ENCODE measurements at places on chromosomes 6 and 20. TPM values are rescaled to one million over a fixed set of nuclear protein-coding genes. Genes with fewer than 3 reads are reported as not detected.

- DNase-seq: no peak
Measured at GRCh38 chr6:168468045-168468444, 27.1 kb downstream of the SMOC2 start.

DNA sequence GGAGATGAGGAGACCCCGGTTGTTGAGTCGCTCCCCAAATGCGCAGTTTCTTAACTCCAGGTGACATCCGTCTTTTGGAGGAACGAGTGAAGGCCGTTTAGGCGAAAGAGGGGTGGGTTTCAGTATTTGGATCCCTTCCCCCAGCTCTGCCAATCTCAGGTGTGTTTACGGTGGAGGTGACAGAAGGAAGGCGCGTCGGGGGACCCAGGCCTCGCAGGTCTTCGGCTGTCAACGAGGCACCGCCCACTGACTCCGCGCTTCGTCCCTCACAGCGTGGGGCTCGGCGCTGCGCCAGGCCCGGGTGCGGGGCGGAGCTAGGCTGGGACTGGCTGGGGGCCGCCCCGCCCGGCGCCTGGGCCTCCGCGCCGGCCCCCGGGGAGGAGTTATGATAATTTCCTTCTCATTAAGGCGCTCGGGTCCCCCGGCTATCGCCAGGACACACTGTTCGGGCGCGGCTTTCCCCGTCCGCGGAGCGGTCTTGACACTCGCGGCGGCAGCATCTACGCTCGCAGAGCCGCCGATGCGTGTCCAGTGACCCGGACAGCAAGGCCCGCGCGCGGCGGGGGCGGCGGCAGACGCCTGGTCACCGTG, at the start of gene TFAP2C:
TSS of gene TFAP2C (plus strand) at position 434 of the 591 bp plus-strand sequence. CDS start 239 bp downstream, outside the sequence.
- peak; percentile 63 for DNase-seq

GRCh38 chr20:48738094-48738398, 89.8 kb downstream of the PREX1 start:
- no peak for DNase-seq

DNA sequence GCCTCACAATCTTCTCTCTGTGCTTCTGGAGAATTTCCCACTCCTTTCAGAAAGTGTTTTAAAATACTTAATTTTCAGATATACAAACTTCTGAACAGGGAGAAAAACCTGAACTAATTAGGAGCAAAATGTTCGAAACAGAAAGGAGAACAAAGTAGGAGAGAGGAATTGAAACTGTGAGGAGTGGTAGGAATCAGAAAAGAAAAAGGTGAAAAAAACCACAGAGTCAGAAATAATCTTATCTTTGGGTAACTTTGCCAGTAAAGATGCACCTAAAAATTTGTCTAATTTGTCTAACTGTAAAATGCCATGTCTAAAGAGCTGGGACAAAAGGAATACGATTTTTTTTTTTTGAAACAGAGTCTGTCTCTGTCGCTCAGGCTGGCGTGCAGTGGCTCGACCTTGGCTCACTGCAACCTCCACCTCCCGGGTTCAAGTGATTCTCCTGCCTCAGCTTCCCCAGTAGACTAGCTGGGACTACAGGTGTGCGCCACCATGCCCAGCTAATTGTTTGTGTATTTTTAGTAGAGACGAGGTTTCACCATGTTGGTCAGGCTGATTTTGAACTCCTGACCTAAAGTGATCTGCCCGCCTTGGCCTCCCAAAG, 4.7 kb upstream of the RIPOR2 start:
- DNase-seq: no peak

- DNase-seq: no peak
Measured at GRCh38 chr20:43903953-43904826, 10.5 kb upstream of the TOX2 start.

- no peak for DNase-seq
Measured at GRCh38 chr6:5525209-5525608, 263.9 kb downstream of the FARS2 start.

- DNase-seq: no peak
Measured at GRCh38 chr6:81023709-81024108, 728.8 kb downstream of the TENT5A start.

- no peak for DNase-seq
Measured at GRCh38 chr6:131745476-131745875, 34.7 kb upstream of the CTAGE9 start.

DNA sequence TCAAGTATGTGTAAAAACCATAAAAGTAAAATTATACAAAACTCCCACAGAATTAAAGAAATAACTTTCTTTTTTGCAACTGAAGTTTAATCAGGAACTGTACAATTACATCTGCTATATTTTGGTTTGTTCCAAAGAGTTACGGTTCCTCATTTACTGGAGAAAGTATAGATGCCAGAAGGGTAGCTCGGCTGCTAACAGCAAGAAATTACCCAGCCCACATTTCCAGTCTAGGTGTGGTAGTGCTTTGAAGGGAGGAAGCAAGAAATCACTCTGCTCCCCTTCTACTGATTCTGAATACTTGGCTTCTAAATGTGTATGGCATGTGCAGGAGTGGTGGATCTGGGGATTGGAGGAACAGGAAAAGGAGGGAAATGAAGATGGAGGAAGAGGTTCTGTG, 441.3 kb downstream of the CDC5L start:
- no peak for DNase-seq

DNA sequence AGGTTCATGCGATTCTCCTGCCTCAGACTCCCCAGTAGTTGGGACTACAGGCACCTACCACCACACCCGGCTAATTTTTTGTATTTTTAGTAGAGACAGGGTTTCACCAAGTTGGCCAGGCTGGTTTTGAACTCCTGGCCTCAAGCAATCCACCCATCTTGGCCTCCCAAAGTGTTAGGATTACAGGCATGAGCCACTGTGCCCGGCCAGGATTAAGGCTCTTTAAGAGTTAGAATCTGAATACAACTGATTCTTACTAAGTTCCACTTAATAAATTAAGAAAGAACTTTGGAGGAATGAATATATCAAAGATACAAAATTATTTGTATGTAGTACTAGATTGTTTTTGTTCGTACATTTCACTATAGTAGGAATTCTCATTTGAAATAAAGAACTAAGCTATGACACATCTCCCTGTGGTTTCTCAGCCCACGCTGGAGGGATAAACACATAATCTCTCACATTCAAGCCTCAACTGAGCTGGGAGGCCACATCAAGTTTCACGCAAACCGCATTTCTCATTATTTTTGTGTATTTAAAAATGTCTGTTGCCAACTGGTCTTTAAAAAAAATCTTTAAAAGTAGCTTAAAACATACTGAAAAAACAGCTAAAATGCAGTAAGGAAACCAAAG, 34.2 kb downstream of the DTNBP1 start:
- DNase-seq: no peak

GRCh38 chr6:81436990-81437389, 315.5 kb downstream of the TENT5A start:
- no peak for DNase-seq

GRCh38 chr20:50353289-50353961, 156.8 kb upstream of the PTPN1 start:
- no peak for DNase-seq

DNA sequence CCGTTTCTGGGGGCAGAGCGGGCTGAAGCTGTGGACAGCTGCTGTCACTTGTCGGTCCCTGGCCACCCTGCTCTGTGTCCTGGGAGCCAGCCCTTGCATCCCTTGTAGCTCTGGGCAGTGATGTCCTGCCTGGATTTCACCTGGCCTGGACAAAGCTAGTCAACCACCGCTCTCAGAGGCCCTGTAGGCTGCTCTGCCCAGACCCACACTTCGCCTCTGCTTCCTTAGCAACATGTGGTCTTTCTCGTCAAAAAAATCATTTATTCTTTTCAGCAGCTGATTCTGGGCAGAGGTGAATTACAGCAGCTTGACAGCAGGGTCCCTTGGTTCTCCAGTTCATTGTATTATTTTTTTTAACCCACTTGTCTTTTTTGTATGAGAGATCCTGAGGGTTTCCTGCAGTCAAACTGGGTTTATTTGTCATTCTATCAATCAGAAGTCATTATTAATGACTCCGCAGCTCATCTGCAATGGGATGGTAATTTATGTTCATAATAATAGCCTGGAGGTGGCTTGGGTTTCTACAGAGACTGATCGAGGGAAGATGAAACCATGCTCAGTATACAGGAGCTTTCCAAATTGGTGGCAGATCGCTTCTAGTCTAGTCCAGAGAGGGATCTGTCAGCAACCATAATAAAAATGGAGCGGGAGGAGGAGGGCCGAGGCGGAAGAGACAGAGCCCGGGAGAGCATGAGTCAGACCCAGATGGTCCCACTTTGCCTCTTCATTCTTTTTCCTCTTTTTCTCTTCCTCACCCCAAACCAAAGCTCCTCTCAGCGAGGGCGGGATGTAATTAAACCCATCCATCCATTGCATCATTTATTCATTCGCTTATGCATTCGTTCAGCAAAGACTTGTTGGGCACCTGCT, 22.4 kb downstream of the EDN3 start:
- DNase-seq: no peak

GRCh38 chr6:126947070-126947469, 171.4 kb upstream of the RSPO3 start:
- DNase-seq: no peak

DNA sequence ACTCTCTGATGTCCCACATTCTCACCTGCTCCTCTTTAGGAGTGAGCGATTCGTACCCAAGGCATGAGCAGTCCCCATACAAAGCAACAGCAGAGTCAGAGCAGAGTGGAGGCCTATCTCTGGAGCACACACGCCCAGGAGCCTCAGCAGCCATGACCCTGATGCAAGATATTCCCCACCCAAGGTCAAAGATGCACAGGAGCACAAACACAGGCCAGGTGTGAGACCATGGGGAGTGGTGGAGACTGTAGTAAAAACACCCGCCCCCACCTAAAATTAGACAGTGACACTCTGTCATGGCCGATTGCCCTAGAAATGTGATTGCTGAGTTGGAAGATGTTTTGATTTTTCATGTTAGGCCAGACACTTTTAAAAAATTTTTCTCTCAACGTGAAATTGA, 21.4 kb downstream of the RRBP1 start:
- DNase-seq: no peak

DNA sequence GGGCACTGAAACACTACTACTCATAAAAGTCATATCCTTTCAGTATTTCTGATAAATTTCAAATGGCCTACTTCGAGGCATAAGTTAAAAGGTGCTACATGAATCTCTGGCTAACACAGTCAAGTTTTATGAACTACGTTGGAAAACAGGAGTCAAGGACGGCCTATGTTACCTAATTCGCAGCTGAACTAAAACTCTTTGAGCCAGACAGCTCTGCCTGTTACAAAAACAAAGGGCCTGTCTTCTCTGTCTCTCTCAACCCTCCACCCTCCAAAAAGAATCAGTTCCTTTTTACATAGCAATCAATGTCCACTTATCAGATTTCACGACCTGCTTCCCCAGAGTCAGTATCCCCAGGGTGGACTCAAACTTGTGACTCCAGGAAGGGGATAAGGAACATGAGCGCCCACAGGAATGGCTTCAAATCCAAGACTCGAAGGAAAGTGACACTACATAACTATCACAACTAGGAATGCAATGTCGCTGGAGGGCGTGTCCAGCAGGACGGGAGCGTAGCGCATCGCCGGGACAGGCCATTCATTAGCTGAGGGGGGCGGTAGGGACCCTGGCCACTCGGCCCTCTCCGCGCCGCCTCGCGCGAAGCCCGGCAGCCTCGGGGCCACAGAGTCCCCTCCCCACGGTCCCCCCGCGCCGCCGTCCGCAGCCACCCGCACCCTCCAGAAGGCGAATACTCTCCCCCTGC, 591 bp downstream of the IBTK start:
- DNase-seq: no peak

- DNase-seq: no peak
Measured at GRCh38 chr6:142635130-142635529, 309.8 kb downstream of the HIVEP2 start.

DNA sequence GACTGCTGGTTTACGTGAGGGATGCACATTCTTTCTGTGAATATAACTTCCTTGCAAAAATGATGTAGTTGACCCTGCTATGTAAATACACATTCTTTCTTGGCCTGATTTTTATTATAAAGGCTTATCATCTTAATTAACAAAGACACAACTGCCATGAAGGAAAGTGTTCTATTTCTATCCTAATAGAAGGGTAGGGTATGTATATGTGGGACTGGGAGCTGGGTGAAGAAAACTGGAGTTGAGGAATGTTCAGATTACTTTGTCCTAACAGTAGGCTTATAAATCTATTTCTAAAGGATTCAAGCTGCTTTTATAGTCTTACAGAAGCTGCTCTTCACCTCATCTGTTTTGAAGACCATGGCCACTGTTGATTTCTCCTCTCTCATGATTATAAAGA, 76.5 kb upstream of the RGS17 start:
- DNase-seq: no peak

DNA sequence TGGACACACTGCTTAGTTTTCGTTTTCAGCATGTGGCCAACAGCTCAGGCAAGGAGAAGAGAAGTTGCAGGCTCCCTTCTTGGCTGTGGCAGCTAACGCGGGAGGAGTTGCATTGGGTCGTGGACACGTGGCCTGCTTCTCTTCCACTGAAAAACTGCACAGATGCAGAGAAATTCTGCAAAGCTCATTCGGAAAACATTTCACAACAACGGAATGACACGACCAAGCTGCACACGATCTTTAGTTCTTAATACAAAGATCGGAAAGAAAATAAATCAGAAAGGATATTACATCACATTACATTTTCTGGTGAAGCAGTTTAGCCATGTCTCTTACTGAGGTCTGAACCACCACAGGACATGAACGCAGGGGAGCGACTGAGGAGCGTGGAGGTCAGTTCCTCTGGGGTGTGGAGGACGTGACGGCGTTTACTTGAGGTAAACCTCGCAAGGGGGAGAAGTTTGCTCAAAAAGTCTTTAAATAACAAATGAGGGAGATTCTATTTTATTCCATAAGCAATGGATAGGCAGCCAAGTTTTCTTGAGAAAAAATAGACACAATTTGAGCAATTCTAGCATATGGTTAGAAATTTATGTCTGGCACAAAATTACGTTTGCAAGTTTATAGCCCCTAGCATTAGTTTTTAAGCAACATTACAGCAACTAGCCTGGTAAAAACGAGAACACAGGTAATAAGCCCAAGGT, 178.3 kb downstream of the THBS2 start:
- DNase-seq: no peak

GRCh38 chr6:169397684-169398083, 144.0 kb upstream of the THBS2 start:
- DNase-seq: no peak

The JPH2 gene
- total RNA-seq: 6.9 TPM

The HSF2 gene
- 8.9 TPM for total RNA-seq

The CRIP3 gene
- not detected for total RNA-seq

The NRSN1 gene
- total RNA-seq: not detected

The WFDC12 gene
- not detected for total RNA-seq

The PTPRT gene
- 1.9 TPM for total RNA-seq
